NCI-H1105 (cell line): ENCODE measurements at places on chromosomes 6 and 20.

DNA sequence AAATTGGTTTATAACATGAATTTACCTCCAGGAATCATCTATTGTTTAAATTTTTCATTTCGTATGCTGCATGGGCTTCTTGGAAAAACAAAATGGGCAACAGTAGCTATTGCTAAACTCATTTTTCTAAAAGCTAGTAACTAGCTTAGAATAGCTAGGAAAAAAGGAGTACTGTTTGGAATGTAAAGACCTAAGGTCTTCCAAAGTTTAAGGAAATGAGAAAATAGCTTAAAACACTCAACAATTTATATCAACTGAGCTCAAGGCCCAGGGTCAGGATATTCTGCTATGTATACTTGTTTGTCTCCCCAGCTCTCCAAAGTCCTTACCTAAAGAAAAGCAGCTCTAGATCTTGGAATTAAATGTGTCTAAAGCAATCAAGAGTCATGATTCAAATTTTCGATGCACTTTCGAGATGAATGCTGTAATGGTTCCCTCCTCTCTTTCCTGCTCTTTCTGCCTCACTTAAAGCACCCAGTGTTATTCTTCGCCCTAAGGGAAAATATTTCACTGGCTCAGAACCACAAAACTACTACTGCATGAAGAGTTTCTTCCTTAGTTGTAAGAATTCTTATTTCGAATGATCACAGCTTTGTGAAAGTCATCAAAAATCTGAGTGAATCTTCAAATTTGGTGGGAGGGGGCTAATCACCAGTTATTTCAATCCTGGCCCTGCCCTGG lies 41.6 kb downstream of the LYRM4 start:
- no peak for DNase-seq

DNA sequence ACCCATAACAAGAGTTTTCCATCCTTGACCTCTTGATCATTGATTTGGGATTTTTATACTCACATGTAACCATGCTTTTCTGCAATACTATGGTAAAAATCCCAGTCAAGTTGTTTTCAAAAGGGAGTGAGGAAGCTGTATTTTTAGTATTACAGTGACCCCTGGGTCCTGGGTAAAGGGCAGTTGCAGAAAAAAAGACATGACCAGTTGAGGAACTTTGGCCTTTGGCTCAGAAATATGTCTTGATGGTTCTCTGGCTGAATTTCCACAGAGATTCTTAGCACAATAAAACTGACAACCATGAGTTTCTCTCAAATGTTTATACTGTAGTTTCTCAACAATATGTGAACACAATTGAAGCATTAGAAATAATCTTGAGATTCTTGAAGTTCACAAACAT lies 28.6 kb upstream of the PRL start:
- no peak for DNase-seq

- DNase-seq, result no peak
Measured at GRCh38 chr20:35947907-35948306, 6.4 kb downstream of the SCAND1 start.

DNA sequence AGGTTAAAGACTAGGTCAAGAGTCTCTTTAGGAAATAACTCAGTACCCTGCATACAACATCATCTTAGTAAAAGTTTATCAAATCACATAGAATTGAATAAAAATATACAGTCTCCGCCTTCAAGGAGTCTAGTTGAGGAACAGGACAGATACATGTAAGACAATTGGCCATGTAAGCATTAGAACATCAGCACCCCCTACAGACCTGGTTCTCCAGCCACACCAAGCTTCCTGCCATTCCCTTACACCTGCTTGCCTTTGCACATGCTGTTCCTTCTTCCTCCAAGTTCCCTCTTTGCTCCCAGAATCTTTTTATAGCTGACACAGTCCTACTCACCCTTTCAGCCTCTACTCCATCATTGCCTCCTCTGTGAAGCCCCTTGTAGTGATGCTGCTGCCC lies 187.8 kb upstream of the LRFN2 start:
- no peak for DNase-seq

DNA sequence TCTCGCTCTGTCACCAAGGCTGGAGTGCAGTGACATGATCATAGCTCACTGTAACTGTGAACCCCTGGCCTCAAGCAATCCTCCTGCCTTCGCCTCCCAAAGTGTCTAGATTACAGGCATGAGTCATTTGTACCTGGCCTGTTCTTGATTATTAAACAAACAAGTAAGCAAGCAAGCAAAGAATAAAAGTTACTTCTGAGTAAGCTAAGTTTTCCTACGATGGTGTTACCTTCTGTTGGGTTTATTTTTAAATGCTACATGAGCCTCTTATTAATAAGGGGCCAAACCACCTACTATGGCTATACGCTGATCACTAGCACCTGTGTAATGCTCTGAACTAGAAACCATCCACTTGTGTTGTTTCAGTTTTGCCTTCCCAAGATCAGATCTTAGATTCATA lies 50.8 kb downstream of the IL22RA2 start:
- no peak for DNase-seq

GRCh38 chr6:131061041-131061750 lies 1.8 kb downstream of the EPB41L2 start:
- no peak for DNase-seq

DNA sequence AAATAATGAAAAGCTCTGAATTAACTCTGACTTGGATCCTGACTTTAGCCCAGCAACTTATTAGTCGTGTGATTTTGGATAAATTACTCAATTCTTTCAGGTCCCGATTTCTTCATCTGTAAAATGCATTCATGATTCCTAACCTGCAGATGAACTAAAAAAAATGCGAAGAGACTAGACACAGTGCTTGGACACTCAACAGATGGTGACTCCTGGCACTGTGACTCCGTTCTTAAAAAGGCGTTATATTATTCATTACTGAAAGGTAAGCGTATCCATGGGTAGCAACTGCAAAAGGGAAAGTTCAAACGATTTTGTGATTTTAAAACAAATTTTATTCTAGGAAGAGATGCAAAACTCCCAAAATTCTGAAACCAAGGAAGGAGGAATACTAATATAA lies 226.3 kb downstream of the KIF16B start:
- no peak for DNase-seq

DNA sequence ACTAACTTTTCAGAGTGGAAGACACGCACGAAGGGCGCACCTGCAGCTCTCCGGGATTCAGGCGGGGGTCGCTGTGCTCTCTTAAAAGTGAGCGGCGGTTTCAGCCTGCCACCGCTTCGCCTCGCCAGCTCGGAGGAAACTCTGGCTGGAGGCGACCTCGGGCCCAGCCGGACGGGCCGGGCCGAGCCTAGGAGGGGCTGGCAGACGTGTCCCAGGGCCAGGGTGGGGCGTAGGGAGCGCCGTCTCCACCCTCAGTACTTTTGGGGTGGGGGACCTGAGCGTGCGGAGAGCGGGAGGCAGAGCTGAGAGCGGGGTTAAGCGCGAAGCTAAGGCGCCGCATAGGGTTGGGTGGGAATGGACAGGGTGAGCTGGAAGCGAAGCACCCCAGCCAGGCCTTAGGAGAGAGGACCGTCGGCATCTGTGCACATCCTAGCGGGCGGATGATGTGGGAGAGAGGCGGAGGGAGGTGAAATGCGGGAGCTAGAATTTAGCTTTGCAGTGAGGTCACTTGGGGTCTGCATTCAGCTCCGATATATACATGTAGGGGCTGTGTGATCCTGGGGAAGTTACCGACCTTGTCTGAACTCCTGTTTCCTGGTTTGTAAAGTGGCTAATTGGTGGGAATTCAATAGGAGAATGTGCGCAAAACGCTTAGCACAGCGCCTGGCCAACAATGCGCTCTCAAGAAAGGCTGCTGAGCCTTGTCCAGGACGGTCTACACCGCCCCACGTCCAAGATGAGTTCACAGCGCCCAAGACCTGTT lies 6.5 kb upstream of the TFAP2A start:
- DNase-seq, result no peak

DNA sequence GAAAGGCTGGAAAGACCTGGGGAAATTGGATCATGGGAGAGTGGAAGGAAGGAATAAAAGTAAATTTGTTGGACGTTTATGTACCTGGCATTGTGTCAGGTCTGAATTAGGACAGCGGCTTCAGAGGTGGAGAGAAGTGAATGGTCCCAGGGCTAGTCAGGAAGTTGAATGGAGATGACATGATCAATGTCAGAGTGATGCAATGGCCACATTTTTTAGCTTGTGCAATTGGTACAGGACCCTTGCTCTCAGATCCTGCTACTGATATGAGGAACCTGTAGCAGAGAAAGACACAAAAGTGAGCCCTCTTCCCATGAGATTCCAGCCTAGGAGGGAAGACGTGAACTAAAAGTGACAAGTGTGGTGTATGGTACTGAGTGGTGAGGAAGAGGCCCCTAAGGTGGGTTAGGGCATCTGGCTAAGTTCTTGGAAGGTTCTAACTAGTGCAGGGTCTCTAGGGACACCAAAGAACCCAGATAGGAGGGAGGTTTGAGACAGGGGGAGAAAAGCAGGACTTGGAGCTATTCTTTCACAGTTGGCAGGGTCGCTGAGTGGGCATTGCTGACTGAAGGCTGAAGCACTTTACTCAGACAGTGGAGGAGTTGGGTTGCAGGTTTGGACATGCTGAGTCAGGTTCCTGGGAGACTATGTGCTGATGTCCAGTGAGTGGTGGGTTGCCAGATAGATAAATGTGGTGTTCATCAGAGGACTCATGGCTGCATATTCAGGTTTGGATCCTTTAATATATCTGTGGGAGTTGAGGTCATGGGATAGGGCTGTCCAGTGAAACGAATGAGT lies 266.1 kb upstream of the RNF24 start:
- no peak for DNase-seq
